ENCODE measurements at places on chromosomes 6 and 20. TPM values are rescaled to one million over a fixed set of nuclear protein-coding genes. Genes with fewer than 3 reads are reported as not detected.

- DNase-seq: no peak
- no peak overlapping the region for H3K27ac ChIP-seq
- no peaks in the 10 kb centered on the region for H3K36me3 ChIP-seq
- H3K4me1 ChIP-seq: no peaks in the 10 kb centered on the region
- H3K4me3 ChIP-seq: no peak overlapping the region
Observed at GRCh38 chr6:152338335-152339125, 298.6 kb downstream of the SYNE1 start.

GRCh38 chr6:110484321-110484720 lies 7.9 kb upstream of the SLC22A16 start:
- no peak overlapping the region for H3K4me3 ChIP-seq
- H3K27me3 ChIP-seq: no peaks in the 10 kb centered on the region
- H3K27ac ChIP-seq: no peak overlapping the region
- no peaks in the 10 kb centered on the region for H3K4me1 ChIP-seq

DNA sequence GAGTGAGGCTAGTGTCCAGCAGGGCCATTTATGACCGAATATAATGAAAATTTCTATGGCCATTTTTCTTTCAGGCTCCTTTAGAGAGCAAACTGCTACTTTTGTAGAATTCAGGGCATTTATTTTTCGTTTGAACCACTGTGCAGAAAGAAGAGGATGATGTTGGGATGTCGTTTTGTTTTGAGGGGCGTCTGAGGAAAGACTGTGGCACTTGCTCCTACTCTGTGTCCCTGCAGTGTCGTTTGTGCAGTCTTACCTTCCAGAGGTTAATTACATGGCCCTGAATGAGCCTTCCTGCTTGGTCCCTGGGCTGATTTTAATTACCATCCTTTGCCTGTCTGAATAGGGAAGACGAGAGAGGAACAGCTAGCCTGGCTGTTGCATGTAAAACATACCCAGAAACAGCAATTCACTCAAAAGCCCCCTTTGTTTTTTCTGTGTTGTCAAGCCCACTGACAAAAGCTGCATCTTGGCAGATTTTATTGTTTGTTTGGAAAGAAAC lies 65.3 kb downstream of the CTNNBL1 start:
- no peak overlapping the region for H3K4me3 ChIP-seq
- no peak overlapping the region for H3K27ac ChIP-seq
- no peak for DNase-seq
- peaks cover 2% of the 10 kb centered on the region for H3K36me3 ChIP-seq
- no peaks in the 10 kb centered on the region for H3K27me3 ChIP-seq
- no peaks in the 10 kb centered on the region for H3K4me1 ChIP-seq

The SLC22A16 gene
- total RNA-seq: not detected

The BTN2A1 gene
- 11.2 TPM for total RNA-seq
